Activated CD4-positive, alpha-beta T cell treated with anti-CD3 and anti-CD28 coated beads for 48 hours (primary cell): ENCODE measurements at places on chromosomes 16 and 17.

DNA sequence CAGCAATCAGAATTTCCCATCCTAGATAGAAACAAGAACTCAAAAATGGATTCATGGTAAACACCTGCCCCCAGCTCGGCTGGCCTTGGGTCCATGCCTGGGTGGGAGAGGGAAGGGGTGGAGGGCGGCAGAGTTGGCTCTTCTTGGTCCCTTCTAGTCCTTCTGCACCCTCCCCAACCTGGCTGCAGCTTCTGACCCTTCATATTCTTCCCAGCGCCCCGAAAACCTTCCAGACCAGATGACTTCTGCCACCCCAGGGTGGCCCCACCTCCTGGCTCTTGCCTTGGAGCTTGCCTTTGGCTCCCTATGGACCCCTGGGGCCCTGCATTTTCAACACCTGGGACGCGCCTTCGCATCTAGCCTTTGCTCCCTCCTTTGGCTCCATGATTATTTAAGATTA is 5.4 kb upstream of the GJD3 start:
- no peak for DNase-seq

- no peak for DNase-seq
Measured at GRCh38 chr17:78211032-78211431, 3.0 kb upstream of the BIRC5 start.

DNA sequence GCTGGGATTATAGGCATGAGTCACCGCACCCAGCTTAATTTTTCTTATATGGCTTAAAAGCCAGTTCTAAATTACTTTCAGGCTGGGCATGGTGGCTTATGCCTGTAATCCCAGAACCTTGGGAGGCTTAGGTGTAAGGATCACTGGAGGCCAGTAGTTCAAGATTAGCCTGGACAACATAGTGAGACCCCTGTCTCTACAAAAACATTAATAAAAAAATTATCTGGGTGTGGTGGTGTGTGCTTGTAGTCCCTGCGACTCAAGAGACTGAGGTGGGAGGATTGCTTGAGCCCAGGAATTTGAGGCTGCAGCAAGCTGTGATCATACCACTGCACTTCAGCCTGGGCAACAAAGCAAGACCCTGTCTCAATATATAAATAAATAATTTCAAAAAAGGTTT is 10.8 kb upstream of the SMARCD2 start:
- no peak for DNase-seq

DNA sequence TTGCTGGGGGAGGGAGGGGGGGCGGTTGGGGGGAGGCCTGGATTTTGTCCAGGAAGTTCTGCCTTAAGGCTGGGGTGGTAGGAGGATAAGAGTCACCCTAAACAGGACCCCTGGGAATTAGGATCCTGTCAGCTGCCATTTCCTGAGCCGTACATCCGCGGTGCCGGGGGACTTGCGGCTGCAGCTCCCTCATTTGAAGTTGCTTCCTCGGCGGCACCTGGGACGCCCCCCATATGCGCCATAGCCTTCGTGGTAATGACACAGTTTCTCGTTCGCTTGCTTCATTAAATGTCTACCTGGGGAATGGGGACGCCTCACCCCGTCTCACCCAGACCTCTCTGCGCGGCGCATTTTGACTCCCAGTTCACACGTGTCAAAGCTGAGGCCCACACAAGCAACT is 55.1 kb upstream of the PABPN1L start:
- DNase-seq, result no peak

- peak; percentile 81 for DNase-seq
Measured at GRCh38 chr17:16419074-16419928, 3.9 kb downstream of the TRPV2 start.
